ENCODE measurements at places on chromosomes 2 and 18.
A peak's percentile ranks its signal among the peaks of the same experiment; 100 is the strongest.

DNA sequence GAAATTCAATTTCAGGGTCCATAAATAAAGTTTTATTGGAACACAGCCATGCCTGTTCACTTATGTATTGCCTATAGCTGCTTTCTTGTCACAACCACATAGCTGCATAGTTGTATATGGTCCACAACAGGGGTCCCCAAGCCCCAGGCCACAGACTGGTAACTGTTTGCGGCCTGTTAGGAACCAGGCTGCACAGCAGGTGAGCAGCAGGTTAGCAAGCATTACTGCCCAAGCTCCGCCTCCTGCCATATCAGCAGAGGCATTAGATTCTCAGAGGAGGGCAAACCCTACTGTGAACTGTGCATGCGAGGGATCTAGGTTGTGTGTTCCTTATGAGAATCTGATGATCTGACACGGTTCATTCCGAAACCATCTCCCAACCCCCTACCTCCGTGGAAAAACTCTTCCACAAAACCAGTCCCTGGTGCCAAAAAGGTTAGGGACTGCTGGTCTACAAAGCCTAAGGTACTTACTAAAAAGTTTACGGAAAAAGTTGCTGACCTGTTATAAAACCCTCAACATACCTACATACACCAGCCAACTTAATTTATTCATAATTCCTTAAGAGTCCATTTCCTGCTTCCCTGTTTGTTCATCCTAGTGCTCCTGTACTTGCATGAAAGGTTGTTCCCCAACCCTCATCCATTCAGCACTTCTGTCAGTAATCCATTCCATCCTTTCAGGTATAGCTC lies 40.1 kb downstream of the NDUFAF7 start:
- ATAC-seq, result no peak

DNA sequence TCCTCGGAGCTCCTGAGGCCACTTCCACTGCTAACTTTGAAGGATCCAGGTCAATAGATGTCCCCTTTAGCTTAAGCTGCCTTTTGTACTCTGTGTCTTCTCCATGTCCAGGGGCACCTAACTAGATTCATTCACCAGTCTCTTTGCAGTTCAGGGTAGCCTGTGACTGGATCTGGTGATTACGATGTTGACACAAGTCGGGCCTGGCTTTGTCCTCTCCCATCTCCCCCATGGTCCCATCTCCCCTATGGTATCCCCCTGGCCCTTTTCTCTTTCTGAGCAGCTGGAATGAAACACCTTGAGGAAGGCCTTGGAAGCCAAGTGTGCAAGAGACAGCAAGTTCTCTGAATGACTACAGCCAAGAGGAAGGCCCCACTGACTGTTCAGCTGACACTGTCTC lies 417.9 kb upstream of the SMIM21 start:
- no peak for ATAC-seq

GRCh38 chr2:9952286-9952737 lies 819 bp downstream of the GRHL1 start:
- ATAC-seq, result no peak

- no peak for ATAC-seq
Observed at GRCh38 chr2:164084066-164084465, 348.3 kb upstream of the FIGN start.

GRCh38 chr18:5429681-5430080 lies 114.1 kb downstream of the EPB41L3 start:
- ATAC-seq, result no peak

DNA sequence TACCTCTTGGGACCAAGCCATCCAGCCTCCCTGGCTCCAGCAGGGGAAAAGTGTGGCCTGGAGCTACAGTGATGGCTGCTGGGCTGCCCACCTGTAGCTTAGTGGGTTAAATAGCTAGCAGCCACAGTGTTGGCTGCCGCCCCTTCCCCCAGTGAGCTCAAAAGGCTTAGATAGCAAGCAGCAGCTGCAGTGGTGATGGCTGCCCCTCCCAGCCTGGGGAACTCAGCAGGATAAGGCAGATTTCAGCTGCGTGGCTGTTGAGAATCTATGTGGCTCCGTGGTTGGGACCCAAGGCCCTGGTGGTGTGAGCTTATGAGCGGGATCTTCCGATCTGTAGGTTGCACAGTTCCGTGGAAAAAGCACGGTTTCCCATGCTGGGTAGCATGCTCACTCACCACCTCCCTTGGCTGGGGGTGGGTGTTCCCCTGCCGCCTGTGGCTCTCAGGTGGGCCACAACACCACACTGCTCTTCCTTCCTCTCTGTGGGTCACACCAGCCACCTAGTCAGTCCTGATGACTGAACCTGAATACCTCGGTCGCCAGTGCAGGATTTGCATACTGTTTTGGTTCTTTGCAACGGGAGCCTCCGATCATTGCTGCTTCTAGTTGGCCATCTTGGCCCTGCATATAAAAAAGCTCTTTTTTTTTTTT lies 946.5 kb upstream of the FAM98A start:
- ATAC-seq, result no peak

- no peak for ATAC-seq
Observed at GRCh38 chr2:45567974-45568789, 42.9 kb downstream of the SRBD1 start.

GRCh38 chr2:234024304-234024703 lies 26.2 kb upstream of the SPP2 start:
- no peak for ATAC-seq

DNA sequence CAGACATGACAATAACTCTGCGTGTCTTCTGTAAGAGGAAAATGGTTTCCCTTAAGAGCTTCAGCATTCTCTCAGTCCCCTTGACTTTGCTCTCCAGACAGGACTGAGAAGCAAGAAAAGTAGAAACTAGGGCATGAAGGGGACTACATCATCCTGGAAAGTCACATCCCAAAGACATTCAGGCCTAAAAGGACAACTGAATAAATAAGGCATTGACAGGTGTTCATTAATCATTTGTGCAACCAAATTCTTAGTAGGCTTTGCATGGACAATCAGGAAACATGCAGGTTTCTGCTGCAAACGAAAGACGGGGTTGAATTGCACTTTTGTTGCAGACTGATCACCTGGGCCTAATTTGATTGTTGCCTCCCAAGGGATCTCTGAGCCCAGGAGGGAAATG lies 1.2 kb upstream of the SGPP2 start:
- no peak for ATAC-seq

DNA sequence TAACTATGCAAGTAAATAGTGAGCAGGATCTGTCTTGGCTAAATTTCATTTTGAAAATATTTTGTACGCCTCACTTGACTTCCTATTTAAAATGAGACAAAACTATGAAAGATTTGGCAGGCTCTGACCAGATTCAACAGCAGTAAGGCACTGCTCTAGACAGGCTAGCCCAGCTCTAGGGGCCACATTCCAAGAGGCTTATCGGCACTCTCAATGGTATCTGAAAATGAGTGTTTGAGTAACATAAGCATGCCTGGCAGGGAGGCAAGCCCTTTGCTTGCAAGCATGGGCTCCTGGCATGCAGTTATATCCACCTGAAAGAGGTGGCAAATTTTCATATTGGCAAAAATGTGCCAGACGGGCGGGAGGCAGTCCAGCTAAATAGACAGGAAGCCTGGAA lies 10.5 kb downstream of the CAPN13 start:
- ATAC-seq, result no peak

DNA sequence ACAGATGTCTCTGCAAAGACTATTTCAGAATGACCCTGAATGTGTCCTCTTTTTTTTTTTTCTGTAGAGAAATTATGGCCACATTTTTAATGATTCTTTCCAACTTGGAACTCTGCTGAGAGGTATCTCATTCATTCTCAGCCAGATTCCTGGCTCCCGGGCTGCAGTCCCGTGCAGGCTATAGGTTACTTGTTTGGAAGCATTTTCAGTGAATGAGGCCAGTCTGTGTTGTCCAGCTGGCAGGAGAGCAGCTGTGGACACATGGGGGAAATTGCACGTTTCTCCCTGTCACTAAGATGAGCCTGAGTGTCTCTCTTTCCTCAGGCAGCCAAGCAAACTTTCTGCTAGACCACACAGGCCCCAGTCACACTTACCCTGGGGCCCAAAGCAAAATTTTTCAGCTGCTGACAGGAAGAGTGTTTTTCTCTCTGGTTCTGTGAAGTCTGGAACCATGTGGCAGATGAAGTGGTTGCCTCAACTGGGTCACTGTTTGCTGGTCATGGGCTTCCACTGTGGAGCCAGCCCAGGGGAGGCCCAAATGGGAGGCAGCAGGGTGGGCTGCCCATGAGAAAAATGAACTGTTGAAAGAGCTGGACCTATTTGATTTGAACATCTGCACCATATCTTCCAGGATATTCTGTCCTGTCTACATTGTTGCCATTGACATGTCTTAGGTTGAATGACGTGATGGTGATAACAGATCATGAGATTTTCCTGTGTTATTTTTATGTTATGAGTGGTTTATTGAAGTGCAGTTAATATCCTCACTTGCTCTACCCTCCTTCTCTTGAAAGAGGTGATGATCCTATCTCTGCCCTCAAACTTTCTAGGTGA lies 431.2 kb downstream of the LPIN1 start:
- ATAC-seq, result peak; percentile 81

GRCh38 chr2:3302421-3302750 lies 75.2 kb downstream of the EIPR1 start:
- no peak for ATAC-seq

- no peak for ATAC-seq
Observed at GRCh38 chr2:164625378-164625971, 4.2 kb upstream of the GRB14 start.

GRCh38 chr2:24050041-24050979 lies 769 bp downstream of the FKBP1B start:
- ATAC-seq, result peak; percentile 18

GRCh38 chr2:203582468-203582867 lies 47.4 kb upstream of the RAPH1 start:
- peak; percentile 34 for ATAC-seq

DNA sequence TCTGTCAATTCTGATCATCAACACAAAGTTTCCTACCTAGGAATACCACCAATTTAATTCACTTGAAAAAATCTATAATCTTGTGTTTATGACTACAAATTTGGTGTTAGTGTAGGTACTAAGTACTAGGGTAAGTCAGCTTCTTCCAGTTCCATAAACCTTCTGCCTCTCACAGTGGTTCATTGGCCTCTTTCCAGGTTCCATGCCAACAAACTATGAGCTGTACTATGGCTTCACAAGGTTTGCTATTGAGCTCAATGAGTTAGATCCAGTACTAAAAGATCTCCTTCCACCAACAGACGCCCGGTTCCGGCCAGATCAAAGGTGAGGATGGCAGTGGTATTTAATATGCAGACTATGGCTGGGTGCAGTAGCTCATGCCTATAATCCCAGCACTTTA lies 58.8 kb downstream of the PRKRA start:
- ATAC-seq, result no peak

GRCh38 chr2:217934321-217935131 lies 68.3 kb downstream of the TNS1 start:
- ATAC-seq, result peak; percentile 81

- ATAC-seq, result peak; percentile 49
Observed at GRCh38 chr18:44943311-44943881, 262.7 kb downstream of the SETBP1 start.

GRCh38 chr18:3664563-3665178 lies 214.7 kb downstream of the TGIF1 start:
- ATAC-seq, result no peak

Data from SK-N-SH treated with all-trans-retinoic acid at 6 μM for 48 hours (cell line).